ENCODE measurements at places on chromosomes 7 and 10.

DNA sequence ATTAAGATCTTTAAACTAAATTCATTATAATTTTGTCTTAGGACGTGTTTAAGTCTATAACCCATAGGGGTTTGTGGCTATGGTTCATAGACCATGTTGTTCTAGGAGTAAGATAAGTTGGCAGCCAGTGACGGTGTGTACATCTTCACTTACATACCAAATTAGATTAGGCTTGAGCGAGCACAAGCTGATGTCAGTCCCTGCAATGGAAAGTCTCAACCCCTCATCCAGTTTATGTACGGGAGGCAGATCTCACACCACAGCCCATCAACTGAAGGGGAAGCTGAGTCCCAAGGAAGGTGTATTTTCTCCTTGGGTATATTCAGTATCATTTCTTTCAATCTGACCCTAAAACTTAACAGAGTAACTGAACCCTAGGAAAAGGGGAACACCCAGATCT lies 5.1 kb upstream of the SMC3 start:
- DNase-seq = no peak

DNA sequence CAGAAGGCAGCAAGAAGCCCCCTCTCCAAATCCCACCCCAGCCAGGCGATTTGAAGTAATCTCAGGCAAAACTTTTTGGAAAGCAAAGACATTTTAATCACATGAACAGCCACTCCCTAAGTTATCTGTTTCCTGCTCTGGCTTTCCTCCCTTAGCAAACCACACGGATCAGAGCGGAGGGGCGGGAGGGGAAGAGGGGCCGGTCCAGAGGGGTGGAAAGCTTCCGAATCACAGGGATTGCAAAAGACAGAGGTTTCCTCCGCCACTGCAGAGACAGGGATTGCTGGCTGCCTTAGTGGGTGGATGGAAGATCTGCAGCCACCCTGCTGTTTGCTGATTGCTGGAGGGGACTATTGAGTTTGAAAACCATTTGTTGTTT lies 41.2 kb downstream of the ZCCHC24 start:
- no peak for DNase-seq

GRCh38 chr10:29535778-29536453 lies 98.9 kb downstream of the SVIL start:
- no peak for DNase-seq

GRCh38 chr7:158959954-158960353 lies 103.6 kb downstream of the DYNC2I1 start:
- DNase-seq = no peak

- DNase-seq = peak; percentile 49
These were observed 3.2 kb upstream of the CREB5 start for GRCh38 chr7:28408960-28409715.

GRCh38 chr10:106179430-106179829 lies 985.1 kb downstream of the SORCS1 start:
- DNase-seq = no peak

DNA sequence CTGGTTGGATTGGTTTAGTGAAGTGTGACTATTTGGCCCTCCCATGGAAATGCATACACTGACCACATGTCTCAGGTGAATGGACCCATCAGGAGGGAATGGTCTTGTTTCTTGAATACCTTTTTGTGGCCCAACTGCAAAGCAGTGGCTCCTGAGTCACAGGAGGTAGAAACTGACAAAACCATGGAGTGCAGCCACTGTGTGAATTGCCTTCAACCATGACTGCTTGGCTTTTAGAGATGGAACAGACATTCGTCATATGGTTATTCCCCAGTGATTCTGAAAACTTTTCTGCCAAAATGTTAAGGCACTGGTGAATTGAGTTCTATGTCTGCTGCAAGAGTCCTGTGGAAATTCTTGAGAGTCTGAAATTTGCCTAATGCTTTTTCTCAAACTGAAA lies 64.7 kb downstream of the CDK14 start:
- DNase-seq = no peak

DNA sequence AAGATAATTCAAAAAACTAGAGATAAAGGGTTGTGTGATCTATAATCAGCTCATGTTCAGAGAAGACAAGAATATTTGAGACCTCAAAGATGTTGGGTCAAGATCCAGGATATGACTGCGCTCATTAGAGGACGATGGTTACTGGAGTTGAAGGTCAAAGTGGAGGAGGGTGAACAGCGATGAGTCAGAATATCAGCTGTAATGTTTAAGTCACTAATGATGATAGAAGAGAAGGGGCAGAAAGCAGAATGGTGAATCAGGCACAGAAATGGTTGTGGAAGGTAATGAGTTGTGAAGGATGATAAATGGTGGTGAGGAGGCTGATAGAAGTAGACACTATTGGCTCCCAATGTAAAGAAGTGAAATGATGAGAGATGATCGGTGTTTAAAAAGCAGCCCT lies 540.3 kb downstream of the INHBA start:
- no peak for DNase-seq

- DNase-seq = no peak
These were observed 33.5 kb upstream of the KLHL7 start for GRCh38 chr7:23072048-23072447.

DNA sequence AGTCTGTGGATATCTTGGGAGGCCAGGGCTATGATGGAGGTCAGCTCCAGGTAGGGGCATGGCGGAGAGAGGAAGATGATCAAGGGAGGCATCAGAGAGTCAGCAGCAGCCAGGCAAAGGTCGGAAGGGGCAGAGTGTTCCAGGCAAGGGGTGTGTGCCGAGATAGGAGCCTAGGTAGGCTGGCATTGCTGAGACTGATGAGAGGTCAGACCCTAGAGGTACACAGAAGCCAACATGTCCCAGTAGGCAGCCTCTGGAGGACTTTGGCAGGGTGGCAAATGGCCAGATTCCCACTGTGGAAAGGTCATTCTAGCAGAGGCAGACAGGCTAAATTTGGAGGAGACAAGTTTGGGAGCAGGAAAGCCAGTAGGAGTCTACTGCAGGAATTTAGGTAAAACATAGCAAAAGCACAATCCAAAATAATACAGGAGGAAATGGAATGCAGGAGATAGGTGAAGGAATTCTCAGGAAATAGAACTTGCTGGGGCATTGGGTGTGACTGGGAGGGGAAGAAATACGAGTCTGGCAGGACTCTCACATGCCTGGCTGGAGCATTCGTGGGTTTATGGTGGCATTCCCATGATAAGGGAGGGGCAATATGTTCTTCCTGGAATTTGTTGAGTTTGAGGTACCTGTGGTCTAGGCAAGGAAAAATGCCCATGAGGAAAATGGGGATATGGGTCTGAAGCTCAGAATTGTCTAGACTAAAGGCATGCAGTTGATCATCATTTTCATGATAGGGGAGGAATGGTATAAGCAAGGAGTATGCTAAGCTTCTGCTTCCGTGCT lies 25.7 kb downstream of the TMEM176A start:
- no peak for DNase-seq

DNA sequence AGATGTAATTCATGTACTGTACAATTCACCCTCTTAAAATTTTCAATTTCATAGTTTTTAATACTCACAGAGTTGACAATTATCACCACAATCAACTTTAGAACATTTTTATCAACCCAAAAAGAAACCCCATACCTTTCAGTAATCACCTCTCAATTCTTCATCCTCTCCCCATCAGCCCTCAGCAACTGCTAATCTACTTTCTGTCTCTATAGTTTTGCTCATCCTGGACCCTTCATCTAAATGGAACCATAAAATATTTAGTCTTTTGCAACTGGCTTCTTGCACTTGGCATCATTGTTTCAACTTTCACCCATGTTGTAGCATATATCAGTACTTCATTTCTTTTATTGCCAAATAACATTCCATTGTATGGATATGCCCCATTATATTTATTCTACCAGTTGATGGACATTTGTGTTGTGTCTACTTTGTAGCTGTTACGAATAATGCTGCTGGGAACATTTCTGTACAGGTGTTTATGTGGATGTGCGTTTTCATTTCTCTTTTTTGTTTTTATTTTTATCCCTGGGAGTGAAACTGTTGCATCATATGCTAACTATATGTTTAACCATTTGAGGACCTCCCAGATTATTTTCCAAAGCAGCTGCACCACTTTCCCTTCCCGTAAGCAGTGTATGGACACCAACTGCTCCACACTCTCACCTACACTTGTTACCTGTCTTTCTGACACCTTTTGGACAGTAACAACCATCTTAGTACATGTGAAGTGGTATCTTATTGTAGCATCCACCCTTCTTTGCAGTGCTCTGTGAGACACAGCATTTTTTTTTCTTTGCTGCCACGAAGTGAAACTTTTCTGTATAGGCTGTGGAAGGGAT lies 65.4 kb upstream of the APBB1IP start:
- no peak for DNase-seq

DNA sequence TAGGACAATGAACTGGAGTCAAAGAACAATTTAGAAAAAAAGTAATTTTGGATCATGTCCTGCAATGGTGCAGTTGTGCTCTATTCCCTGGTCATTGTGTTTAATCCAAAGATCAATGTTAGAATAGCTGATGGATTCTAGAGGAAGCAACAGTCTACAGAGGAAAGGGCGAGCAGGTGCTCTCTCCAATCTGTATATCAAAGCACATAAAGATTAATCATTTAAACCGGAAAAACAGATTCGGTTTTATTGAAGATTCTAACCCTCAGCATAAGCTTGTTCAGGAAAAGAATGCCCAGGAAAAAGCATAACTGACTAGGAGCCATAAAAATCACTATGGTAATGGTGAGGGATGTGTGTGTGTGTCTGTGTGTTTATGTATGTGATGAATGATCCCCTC lies 110.3 kb downstream of the MALRD1 start:
- DNase-seq = no peak

DNA sequence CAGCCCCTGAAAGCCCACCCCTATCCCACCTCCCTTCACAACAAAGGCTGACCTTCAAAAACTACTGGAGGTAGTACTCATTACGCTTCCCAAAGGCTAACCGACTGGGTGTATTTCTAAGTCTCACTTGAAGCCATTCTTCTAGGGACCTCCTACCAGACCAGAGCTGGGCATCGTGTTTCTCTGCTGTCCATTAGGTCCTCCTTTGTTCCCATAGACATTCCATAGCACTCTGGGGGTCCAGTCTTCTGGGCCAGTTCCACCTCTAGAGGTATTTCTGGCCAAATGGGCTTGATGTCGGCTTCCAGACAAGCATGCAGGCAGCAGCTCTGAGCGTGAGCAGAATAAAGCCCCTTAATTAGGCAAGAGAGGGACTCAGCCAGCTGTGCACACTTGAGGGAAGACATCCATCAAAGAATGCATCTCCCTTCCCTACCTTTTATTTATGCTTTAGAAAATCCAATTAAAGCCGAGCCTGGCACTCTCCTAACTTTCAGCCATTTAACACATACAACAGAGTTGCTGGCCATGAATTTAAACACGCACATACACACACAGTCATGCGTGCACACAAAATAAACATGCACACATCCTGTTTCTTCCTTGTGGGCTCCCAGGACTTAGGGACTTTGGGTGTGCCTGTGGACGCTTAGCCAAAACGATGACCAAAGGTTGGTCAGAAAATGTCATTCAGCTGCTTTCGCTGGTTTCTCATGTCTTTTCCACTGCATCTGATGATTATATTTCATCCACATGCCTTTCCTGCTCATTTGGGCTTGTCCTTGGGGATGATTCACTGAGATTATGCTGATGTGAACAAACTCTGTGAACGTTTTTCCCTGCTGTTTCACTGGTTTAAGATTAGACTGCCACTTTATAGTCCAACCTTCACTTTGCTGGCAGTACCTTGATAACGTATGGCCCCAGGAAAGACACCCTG lies 362.0 kb upstream of the NFE2L3 start:
- no peak for DNase-seq

DNA sequence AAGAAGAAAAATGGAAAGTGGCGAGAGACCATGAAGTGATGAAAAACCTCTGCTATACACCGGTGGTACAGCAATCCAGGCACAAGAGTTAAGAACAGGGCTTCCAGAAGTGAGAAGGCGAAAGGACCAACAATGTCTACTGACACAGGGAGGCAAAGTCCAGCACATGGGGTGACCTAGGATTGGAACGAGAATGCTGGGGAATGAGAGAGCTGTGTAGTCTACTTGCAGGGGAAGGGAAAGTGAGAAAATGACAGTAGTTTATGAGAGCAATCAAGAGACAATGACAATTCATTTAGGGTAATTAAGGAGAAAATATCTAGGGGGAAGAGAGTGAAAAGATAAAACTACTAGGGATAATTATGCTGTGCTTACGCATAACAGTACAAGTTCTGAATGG lies 169.2 kb downstream of the SLC25A13 start:
- DNase-seq = no peak

GRCh38 chr10:29713450-29713849 lies 78.7 kb upstream of the SVIL start:
- DNase-seq = no peak

DNA sequence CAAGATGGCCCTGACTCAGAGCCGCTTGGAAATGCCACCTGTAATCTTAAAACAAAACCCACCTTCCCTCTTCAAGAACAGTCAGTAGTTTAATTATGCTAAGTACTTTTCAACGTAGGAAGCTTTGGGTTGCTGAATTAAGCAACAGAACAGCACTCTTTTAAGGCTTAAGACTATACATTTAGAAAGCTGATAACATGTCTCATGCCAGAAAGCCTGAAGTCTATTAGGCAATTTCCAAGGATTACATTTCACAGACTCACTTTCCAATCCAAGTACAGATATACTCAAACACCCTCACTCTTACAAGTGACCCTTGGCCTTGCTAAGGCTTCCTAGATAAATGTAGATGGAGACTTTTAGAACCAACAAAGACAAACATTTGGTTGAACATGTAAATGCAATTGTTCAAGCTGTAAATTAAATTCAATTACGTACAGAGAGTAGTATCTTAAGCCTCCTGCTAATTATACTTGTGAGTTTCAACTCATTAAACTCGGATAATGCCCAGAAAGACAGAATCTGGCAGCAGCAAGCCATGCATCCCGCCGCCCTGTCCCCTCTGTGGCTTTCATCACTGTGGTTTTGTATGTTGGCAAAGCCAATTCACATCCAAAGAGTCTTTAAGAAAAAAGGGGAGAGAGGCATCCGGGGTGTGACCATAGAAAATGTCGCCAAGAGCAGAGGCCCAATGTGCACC lies 283.1 kb upstream of the NRP1 start:
- no peak for DNase-seq

GRCh38 chr10:57898231-57898630 lies 369.5 kb downstream of the IPMK start:
- DNase-seq = no peak

- no peak for DNase-seq
These were observed 30.0 kb upstream of the SEM1 start for GRCh38 chr7:96739609-96740008.

DNA sequence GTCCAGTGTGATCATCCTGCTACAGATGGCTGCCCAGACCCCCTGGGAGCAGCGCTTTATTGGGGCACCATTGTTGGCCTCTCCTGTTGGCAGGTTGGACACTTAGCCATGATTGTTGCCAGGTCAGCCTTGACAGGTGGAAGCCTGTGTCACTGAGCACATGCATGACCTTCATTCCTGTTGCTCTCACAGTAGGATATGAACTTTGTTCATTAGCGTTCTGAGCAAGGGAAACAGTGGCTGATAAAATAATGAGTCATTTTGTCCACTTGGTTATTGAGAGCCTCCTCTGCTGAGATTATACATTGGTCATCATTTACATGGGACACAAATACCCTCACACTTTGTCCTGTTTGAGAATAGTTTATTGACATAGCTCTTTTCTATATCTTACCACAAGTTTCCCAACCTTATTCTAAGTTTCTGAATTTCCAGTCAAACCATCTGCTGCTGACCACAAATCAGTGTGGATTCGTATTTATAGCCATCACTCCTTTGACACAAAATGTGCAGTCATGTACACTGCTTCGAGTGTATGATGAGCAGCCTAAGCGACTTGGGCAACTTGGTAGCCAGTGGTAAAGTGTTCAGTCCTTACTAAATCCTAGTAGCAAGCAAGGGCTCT lies 102.6 kb downstream of the TPST1 start:
- DNase-seq = no peak

Measured in stimulated activated CD4-positive, alpha-beta T cell treated with anti-CD3 and anti-CD28 coated beads, TNF-alpha, amount 100 ng/mL, for 48 hours (primary cell).